ENCODE measurements at places on chromosomes 3 and 15.

DNA sequence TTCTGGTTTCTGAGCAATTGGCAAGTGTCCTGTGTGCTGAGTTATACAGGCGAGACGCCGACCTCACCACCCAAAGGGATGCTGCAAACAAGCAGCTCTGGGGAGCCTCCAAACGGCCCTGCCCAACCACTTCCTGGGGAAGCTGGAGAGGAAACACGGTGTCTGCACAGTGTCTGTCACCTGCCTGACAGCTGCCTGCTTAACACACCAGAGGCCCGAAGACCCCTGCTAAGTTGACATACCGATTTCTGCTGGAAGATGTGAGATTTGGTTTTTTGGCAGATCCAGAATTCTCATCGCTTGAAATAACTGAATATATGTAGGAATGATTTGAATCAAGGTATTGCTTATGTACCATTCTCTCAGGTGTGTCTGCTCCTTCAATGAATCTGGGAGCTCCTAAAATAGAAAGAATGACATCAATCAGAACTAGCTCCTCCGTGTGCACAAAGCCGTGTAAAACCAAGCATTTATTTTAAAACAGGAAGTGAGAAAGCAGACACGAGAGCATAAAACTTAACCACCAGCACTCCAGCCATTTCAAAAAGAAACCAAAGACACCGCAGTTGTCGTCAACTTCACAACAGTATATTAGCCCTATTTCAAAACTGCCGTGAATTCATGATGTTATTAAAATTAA lies 27.2 kb downstream of the LRRC2 start:
- peak; percentile 70 for DNase-seq

DNA sequence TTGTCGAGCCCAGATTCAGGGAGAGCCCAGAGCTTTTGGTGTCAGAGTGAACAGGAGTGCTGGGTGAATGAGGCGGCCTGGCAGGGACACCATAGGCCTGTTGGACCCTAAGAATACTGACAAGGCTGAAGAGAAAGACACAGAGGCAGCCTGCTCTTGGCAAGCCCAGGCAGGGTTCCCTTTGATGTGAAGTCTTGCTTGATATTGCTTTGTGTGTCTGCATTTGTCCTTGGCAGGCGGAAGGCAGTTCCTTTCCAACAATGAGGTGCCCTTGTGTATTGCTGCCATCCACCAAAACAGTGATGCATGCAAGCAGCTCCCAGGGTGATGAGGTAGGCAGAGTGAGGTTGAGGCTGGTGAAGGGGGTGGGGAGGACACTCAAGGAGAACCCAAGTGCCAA lies 152.7 kb upstream of the TSC22D2 start:
- no peak for DNase-seq

- DNase-seq: no peak
Measured at GRCh38 chr15:31169558-31169957, 68.0 kb upstream of the TRPM1 start.

GRCh38 chr15:39340903-39341645 lies 239.8 kb upstream of the THBS1 start:
- no peak for DNase-seq

- no peak for DNase-seq
Measured at GRCh38 chr3:148625991-148626390, 71.7 kb upstream of the AGTR1 start.

DNA sequence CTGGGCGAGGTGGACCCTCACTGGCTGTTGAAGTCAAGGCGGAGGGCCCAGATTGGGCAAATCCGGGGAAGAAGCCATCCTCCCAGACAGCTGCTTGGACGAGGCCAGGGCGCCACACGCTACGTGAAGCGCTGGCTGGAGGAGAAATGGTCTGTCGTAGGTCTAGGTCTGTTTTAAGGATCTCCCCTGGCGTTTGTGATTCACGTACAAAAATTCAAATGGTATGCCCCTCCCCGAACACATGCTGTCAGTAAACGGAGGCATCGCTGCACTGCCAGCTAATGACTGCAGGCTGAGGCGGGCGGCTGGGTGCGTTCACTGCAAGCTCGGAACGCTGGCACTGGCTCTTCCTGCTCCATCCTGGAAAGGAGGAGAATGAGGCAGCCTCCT lies 69.9 kb downstream of the EPHB3 start:
- no peak for DNase-seq

DNA sequence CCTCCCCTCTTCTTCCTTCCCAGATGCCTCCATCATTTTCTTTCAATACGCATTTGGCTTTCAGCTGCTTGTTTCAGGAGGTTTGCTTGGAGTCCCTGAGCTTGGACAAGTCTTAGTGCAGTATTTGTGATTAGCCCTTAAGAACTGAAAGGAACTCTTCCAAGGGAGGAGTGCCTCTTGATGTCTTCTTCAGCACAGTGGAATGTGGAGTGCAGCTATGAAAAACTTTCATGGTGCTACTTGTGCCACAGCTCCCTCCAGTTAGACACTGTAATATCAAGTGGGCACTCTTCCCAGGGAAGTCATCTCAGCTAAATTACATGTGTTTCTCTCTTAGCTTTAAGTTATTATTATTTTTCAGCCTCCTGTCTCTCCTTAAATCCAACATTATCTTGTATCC lies 173.1 kb downstream of the NECTIN3 start:
- DNase-seq: no peak

DNA sequence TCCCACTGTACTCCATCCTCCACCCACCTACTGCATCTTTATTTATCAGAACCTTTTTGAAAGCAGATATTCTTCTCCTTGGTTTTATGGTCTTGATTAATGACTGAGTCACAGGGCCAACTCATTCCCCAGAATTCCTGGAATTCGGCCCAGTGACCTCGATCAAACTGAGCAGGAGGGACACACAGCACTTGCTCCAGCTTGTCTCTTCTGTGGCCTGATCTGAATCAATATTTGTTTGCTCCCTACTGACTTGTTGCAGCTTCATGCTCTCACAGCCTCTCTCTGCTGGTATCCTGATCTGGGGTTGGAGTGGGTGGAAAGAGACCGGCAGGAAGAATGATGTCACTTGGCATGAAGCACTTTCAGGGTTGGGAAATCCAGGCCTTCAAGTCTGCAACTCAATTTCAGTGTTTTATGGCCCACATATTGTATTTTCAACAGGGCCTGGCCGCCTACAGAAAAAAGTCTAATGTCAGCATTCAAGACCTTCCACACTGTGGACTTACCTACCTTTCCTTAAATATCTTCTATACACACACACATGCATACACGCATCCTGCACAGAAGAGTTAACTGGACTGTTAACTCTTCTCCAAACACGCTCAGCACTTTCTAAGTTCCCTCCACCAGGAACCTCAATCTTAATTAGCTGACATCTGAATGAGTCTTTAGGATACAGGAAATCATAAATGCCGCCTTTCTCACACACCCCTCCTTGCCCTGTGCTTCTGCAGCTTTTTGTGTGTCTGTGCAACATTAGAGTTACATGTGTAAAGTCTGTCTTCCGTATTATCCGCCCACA lies 4.6 kb downstream of the ANXA2 start:
- no peak for DNase-seq

GRCh38 chr3:38585791-38586420 lies 63.6 kb downstream of the SCN5A start:
- no peak for DNase-seq

- DNase-seq: no peak
Measured at GRCh38 chr15:94174399-94174802, 57.0 kb upstream of the MCTP2 start.

GRCh38 chr3:23762759-23763477 lies 42.8 kb upstream of the UBE2E1 start:
- no peak for DNase-seq

DNA sequence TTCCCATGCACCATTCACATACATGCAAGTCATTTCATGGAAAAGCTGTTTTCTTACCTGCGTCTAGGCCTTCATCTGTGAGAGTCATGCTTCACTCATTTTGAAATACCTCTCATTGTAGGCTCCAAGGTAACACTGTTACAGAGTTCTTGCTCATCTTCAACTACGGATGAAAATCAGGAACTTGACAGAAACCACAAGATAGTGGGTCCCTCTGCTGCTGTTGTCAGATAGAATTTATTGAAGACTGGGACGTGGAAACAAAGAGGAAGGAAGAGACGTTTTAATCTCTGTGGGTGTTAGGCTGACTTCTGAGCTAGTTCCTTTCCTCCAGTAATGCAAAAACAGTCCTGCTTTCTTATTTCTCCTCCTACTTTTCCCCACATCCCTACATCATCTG lies at the start of gene P2RY14:
P2RY14 (minus strand) TSS at position 313 of the 400 bp plus-strand sequence. CDS start 64,226 bp downstream, outside the sequence.
- DNase-seq: peak; percentile 42

GRCh38 chr3:126968391-126969390 lies 14.2 kb upstream of the PLXNA1 start:
- DNase-seq: no peak

GRCh38 chr3:183360971-183361624 lies 67.3 kb downstream of the MCF2L2 start:
- DNase-seq: no peak

DNA sequence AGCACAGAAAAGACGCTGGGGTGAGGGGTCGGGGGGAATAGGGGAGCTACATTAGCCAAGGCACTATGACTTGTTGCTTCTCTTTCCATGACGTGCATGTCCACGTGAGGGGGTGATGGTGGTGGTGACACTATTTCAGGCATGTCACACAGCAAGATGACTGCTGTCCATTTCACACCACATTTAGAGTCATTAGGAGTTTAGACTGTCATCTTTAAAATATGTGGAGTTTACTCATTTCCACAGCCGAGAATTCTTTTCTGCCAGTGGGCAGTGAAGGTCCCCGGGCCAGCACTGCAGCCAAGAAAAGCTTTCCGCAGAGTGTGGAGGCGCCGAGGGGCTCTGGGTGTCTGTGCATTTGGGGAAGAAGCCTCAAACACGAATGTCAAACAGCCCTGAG lies 954 bp upstream of the DGKG start:
- DNase-seq: no peak

GRCh38 chr15:100889385-100890050 lies 9.9 kb downstream of the ALDH1A3 start:
- DNase-seq: no peak

DNA sequence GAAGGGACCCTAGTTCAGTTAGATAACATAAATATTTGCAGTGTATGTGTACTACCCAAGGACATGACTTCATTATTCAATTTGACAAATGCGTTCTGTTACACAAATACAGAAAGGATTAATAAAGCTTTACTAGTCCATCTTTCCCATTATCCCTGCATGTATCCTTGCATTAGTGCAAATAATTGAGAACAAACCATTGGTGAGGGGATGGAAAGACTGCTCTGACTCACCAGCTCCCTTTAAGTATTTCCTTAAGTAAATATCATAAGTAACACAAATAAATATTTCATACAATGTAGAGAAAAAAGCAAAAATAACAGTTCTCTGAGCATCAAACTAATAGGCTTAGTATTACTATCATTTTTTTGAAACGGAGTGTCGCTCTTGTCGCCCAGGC lies 1.9 kb upstream of the GPD1L start:
- no peak for DNase-seq

GRCh38 chr3:158819282-158819681 lies 17.4 kb downstream of the MFSD1 start:
- DNase-seq: no peak

- DNase-seq: no peak
Measured at GRCh38 chr3:169781209-169781855, 8.1 kb downstream of the MYNN start.

DNA sequence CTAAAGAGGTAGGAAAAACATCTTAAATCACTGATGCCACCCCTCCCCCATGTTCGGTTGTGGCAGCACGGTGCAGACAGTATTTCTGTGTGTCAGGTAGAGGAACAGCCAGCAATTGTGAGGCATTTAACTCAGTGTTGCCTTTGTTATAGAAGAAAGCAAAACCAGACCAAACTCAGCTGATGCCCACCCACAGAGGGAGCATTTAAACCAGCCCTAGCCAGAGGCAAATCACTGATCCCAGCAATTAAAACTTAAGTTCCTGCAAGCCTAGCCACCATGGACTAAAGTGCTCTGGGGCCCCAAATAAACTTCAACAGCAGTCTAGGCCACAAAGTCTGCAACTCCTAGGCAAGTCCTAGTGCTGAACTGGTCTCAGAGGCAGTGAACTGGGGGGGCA lies 94.5 kb downstream of the CFAP20DC start:
- no peak for DNase-seq

- no peak for DNase-seq
Measured at GRCh38 chr3:127450331-127450730, 140.2 kb downstream of the TPRA1 start.

DNA sequence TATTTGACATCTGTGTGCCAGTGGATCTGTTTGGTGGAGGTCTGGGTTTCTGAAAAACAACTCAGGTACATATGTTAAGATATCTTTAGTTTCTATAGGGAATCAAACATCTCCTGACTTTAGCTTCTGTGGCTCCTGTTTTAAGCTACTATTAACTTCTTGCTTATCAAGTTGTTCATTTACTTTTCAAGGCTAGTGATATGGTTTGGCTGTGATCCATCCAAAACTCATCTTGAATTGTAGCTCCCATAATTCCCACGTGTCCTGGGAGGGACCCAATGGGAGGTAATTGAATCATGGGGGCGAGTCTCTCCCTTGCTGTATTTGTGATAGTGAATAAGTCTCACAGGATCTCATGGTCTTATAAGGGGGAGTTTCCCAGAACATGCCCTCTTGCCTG lies 41.4 kb downstream of the ZNF860 start:
- no peak for DNase-seq

DNA sequence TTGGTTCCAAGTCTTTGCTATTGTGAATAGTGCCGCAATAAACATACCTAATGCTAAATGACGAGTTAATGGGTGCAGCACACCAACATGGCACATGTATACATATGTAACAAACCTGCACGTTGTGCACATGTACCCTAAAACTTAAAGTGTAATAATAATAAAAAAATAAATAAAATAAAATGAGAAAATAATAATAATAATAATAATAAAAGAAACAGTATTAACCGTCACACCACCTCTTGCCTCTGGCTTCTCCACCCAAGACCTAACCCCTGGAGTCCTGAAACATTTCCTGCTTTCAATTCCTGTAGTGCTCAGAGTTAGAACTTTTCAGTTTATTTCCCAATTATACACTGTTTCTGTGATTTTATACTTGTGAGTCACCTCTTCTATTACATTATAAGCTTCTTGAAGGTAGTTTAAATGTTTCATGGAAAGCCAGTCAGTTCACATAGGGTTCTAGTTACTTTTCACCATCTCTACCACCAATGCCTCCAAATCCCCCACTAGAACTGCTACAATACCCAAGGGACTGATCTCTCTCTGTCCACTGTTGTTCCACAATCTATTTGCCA lies 18.4 kb upstream of the GHSR start:
- no peak for DNase-seq

GRCh38 chr15:57223887-57224286 lies 152.4 kb upstream of the CGNL1 start:
- no peak for DNase-seq

DNA sequence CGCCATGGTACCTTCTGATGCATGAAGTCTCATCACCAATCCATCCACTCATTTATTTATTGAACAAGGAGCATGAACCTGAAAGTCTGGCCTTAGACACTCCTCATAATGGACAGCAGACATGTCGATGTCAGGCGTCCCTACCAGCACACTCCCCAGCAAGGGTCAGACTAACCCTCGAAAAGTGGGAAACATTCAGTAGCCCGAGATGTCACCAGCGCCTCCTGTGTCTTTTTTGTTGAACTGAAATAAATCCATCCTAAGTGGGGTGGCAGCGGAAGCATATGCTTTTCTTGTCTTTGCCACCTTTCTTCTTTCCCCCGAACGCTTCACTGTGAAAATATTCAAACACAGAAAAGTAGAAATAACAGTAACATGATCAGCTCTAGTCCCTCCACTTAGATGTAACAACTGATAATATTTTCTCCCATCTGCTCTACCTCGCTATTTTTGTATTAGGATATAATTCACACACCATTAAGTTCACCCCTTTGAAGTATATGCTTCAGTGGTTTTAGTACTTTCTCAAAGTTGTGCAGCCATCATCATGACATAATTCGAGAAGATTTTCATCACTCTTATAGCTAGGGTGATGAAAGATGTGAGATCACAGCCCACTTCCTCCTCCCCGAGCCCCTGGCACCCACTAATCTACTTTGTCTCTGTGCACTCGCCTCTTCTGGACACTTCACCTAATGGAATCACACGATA lies 121.6 kb downstream of the ADAMTS17 start:
- no peak for DNase-seq

All from T-helper 1 cell (primary cell).